ENCODE measurements at places on chromosomes 3 and 15.

GRCh38 chr3:84547971-84548970 lies 410.5 kb upstream of the CADM2 start:
- no peak for DNase-seq

DNA sequence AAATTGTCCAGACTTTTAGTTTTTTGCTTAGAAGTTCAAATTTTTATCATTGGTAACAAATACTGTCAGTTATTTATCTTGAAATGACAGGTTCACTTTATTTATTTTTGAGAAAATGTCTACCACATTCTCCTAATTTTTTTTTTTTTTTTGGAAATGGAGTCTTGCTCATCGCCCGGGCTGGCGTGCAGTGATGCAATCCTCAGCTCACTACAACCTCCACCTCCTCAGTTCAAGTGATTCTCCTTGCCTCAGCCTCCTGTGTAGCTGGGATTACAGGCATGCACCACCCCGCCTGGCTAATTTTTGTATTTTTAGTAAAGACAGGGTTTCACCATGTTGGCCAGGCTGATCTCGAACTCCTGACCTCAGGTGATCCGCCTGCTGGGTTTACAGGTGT lies 16.1 kb upstream of the EBLN2 start:
- DNase-seq = no peak

- DNase-seq = no peak
These were observed 173.8 kb downstream of the RPLP1 start for GRCh38 chr15:69626095-69627066.

DNA sequence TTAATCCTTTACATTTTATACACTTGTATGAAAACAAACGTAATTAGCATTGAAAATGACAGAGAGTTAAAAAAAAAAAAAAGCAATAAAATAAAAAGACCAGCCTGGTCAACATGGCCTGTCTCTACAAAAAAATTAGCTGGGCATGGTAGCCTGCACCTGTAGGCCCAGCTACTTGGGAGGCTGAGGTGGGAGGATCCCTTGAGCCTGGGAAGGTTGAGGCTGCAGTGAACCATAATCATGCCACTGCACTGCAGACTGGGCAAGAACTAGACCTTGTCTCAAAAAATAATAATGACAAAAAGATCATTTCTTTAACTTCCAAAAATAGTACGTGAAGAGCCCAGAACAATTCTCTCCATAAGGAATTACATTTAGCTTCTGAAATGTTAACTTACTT lies 1.9 kb downstream of the SSR3 start:
- no peak for DNase-seq

DNA sequence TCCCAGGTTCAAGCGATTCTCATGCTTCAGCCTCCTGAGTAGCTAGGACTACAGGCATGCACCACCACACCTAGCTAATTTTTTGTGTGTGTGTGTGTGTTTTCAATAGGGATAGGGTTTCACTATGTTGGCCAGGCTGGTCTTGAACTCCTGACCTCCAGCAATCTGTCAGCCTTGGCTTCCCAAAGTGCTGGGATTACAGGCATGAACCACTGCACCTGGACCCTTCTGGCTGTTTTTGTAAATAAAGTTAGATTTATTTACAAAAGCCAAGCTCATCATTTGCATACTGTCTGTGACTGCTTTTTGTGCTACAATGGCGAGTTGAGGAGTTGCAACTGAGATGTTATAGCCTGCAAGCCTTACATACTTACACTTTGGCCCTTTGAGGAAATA lies 28.6 kb upstream of the IL16 start:
- no peak for DNase-seq

DNA sequence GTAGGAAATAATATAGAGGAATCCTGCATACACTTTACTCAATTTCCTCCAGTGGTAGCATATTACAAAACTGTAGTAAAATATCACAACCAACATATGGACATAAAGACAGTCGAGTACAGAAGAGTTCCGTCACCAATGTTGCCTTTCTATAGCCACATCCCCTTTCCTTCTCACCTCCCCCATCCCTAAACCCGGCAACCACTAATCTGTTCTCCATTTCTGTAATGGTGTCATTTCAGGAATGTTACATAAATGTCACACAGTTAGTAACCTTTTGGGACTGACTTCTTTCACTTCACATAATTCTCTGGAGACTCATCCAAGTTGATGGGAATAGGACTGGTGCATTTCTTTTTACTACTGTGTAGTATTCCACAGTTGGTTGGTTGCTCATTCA lies 41.4 kb upstream of the ATG7 start:
- DNase-seq = no peak

- DNase-seq = no peak
These were observed 84.7 kb downstream of the LINGO1 start for GRCh38 chr15:77547801-77548588.

DNA sequence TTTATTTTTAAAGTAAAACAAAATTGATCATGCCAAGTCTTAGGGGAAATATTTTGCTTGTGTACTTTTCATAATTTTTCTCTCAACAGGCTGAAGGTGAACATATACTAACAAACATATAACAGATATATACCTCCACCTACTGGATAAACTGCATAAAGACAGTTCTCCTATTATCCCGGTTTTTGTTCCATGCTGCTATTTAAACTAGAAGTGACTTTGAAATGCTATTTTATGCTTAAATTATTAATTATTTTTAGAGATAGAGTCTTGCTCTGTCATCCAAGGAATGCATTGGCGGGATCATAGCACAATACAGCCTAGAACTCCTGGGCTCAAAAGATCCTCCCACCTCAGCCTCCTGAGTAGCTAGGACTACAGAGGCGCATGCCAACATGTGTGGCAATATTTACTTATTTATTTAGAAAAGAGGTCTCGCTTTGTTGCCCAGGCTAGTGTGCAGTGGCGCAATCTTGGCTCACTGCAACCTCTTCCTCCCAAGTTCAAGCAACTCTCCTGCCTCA lies 49.8 kb downstream of the ST3GAL6 start:
- DNase-seq = no peak

DNA sequence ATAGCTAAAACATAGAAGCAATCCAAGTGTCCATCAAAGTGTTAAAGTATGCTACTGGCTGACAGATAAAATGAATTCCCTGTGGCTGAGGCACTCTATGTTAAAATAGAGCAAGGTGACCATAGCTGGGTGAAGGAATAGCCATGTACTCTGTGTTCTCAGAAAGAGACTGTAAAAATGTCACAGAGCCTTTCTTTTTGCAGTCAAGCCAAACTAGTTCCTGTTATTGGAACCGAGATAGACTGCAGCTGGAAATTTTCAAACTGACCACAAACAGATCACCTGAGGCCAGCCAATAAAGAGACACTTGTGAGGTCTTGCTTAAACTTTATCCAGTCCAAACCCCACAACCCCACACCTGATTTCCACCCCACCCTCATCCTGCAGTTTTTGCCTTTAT lies 422.8 kb upstream of the NAALADL2 start:
- no peak for DNase-seq

DNA sequence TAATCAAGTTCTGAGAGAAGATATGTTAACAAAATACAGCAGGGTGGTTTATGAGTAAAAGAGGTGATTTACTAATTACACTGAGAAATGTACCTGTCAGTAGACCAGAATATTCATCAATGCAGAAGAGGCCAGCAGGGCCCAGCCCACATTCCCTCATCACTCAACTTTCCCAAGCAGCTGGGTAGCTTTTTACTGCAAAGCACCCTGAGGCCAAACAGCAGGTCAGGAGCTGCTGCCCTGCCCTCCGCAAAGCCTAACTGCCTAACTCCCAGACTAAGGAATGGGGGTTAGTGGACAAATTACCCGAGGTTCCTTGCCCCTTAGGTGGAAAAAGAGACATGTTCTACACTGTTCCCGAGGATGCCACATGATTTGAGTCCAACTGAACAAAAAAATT lies 108.2 kb downstream of the TBL1XR1 start:
- DNase-seq = no peak

GRCh38 chr3:15273227-15273626 lies 59.2 kb downstream of the SH3BP5 start:
- no peak for DNase-seq

- DNase-seq = peak; percentile 77
These were observed 54.8 kb downstream of the UBP1 start for GRCh38 chr3:33385423-33385822.

DNA sequence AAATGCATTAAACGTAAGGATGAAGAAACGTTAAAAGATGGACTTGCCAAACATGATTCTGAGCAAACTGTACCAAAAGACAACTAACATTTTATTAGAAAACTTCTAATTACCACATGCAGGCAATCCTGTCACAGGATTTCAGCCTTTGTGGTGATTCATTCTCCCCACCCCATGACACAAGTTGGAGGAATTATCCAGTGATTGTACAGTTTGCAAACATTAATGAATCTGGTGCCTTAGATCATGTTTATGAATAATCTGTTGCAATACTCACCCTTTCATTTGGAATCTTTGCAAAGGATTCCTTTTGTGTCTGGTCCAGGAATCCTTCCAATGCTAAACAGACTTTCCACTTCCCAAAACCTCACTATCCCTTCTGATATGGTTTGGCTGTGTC lies 23.3 kb upstream of the ERC2 start:
- DNase-seq = no peak

DNA sequence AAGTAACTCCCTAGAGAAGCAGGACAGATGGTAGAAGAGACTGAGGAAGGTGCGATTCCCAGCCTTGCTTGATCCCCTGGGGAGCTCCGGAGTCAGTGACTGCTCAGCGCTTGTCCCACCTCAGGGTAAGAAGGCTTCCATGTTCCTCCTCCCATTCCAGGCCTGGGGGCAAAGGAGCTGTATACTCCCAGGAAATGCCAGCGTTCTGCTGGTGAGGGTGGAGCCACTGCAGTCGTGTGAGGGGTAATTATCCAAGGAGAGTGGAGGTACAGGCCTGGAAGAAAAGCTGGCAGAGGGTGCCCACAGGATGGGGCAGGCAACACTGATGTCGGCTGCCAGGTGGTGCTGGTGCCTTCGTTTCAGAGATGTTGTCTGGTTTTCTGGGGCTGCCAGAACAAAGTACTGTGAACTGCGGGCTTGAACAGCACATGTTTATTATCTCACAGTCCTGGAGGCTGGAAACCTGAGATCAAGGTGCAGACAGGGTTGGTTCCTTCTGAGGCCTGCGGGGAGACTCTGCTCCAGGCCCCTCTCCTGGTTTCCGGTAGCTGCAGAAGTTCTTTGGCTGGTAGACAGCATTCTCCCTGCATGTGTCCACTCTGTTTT lies 12.1 kb upstream of the APBA2 start:
- DNase-seq = no peak

GRCh38 chr3:55660642-55661041 lies 173.5 kb upstream of the WNT5A start:
- DNase-seq = no peak

GRCh38 chr3:125644036-125645005 lies 49.0 kb upstream of the OSBPL11 start:
- no peak for DNase-seq

GRCh38 chr3:57086201-57086600 lies 25.7 kb downstream of the SPATA12 start:
- DNase-seq = no peak

- no peak for DNase-seq
These were observed 270.2 kb upstream of the GBE1 start for GRCh38 chr3:82031596-82031995.

- no peak for DNase-seq
These were observed 23.5 kb downstream of the OCA2 start for GRCh38 chr15:28075573-28075972.

- DNase-seq = no peak
These were observed 102.4 kb upstream of the IGSF10 start for GRCh38 chr3:151563305-151563704.

DNA sequence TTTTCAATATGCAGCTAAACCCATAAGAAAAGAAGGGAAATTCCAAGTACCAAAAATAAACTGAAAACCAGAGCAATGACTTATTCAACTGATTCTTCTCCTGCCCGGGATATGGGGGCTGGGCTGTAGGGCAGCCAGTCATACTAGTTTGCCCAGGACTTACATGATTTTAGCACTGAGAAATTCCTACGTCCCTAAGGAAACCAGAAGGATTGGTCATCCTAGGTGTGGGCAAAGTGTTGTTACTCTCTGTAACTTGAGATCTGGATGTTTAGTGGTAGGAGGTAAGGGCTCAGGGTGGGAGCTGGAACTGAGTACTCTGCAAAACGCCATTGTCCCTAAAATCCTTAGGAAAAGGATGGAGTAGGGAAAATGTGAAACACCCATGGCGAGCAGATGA lies 1.2 kb upstream of the DAZL start:
- no peak for DNase-seq

DNA sequence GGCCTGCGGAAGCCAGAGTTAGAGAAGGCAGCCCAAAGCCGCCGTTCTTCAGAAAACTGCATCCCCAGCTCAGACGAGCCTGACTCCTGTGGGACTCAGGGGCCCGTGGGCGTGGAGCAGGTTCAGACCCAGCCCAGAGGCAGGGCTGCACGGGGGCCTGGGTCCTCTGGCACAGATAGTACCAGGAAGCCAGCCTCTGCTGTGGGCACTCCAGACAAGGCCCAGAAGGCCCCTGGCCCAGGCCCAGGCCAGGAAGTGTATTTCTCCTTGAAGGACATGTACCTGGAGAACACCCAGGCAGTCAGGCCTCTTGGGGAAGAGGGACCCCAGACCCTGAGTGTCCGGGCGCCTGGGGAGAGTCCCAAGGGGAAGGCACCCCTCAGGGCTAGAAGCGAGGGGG lies 23.1 kb downstream of the ALPK3 start:
- DNase-seq = no peak

GRCh38 chr3:23760325-23760724 lies 45.4 kb upstream of the UBE2E1 start:
- DNase-seq = peak; percentile 19

DNA sequence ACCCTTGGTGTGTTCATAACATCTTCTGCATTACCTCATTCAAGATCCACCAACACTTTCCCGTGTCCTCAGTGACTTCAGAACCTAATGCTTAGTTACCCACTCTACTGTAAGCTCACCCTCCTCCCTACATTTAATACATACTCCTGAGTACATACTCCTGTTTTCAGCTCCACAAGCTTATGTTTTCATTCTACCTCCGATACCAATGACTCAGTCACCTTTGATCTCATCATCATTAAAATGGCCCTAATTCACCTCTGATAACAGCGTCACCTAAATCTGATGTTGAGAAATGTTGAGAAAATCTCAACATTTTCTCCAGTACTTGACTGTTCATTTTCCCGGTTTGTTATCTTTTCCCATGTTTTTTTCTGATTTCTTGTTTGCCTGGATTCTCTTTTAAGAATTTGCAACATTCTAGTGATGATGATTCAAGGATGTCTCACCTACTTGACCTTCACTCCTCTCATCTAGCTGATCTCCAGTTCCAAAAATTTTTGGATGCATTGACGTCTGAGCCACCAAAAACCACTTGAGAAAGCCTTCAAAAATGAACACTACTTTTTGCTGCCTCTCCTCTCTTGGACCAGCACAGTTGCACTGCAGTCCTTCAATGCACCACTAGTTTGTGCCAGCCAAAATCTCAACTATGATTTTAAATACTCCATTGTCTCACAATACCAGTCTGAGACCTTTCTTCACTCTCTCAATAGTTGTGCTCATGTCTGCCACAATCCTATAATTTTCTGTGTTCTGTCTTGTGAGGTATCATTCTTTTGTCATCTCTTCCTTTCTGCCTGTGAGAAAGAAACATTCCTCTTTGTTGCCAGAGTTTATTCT lies 220.7 kb upstream of the SEMA6D start:
- DNase-seq = no peak

Measured in activated CD8-positive, alpha-beta T cell treated with anti-CD3 and anti-CD28 coated beads for 36 hours (primary cell).